ENCODE measurements at places on chromosomes 11 and 22.

DNA sequence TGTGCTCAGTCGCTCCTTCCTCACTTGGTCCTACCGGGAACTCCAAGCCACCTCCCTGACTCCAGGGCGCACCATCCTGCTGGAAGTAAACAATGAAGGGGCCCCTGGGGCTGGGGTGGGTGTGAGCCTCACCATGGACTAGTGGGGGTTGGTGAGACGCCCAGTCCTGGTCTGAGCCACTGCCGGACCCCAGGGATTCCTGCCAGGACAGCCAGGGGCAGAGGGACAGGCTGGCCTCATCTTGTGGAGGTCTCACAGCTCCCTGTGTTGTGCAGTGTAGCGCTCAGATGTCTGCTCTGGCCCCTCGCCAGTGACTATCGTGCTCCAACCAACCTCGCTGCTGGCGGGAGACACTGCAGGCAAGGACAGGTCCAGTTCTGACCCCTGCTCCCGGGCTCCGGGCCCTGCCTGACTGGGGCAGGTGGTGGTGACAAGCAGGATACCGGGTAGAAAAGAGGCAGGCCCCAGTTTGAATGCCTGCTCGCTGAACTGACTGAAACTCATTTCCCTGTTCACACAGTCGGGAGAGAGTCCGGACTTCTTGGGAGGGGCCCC is 1021.4 kb downstream of the BRD1 start:
- DNase-seq: no peak

- no peak for DNase-seq
Measured at GRCh38 chr11:108963118-108963517, 298.2 kb downstream of the DDX10 start.

DNA sequence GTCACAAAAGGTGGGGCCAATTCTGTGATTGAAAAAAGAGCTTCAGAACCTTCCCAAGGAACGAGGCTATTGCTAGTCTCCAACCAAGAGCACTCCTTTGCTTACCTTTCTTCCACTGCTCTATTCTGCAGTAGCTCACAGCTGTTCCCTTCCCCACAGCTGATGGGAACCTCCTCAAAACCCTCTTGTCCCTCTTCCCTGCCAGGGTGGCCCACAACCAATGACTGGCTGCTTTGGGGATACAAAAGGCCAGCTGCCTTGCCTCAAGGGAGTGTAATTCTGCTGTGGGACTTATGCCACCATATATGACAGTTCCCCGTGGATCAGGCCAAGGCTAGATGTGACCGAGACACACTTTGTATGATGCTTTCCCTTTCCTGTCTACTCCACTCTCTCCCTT is 15.0 kb downstream of the KCNE3 start:
- DNase-seq: no peak

DNA sequence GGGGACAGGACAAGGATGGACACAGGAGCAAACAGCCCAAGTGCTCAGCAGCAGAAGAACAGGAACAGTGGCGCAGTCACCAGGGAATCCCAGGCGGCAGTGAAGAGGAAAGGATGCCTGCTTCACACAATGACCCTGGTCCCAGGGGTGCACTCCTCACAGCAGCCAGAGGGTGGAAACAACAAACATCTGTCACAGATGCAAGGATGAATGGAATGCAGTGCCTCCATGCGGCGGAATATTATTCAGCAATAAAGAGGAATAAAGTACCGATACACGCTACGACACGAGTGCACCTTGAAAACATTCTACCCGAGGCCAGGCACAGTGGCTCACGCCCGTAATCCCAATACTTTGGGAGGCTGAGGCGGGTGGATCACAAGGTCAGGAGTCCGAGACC is 12.7 kb downstream of the CSNK1E start:
- no peak for DNase-seq

- peak; percentile 39 for DNase-seq
Measured at GRCh38 chr22:41596776-41597634, 7.4 kb upstream of the PMM1 start.

- DNase-seq: no peak
Measured at GRCh38 chr11:62567018-62567633, 6.6 kb downstream of the EEF1G start.

GRCh38 chr22:33851821-33852384 is 68.4 kb downstream of the LARGE1 start:
- no peak for DNase-seq

DNA sequence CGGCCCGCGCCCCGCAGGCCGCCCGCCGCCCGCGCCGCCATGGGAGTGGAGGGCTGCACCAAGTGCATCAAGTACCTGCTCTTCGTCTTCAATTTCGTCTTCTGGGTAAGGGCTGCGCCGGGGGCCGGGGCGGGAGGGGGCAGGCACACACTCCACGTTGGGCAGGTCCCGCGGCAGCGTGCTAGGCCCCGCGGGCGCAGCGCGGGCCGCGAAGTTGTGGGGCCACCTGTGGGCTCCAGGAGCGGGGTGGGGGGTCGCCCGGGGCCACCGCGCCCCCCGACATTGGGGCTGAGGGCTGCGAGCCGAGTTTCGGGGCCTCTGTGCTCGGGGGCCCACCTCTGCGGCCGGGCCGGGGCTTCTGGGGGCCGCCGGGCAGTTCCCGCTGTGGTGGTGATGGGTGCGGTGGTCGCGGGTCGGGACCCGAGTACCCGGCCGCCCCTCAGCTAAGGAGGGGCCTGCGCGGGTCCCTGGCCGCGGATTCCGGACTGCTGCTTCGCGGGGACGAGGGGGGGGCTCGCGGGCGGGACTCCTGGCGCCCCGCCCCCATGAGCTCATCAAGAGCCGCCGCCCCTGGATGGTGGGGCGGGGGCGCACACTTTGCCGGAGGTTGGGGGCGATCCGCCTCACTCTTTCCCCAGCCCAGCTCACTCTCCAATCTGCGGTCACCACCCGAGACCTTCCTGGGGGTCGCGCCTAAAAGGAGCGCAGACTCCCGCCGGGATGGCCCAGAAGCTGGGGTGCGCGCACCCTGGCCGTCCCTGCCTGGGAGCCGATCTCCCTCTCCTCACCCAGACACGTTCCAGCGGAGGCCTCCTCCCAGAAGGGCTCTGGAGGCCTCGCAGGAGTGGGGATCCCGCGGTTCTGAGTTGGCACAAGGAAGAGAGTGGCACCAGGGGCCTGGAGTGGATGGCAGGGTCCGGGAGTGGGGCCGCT is 667 bp downstream of the CD81 start:
- DNase-seq: no peak

DNA sequence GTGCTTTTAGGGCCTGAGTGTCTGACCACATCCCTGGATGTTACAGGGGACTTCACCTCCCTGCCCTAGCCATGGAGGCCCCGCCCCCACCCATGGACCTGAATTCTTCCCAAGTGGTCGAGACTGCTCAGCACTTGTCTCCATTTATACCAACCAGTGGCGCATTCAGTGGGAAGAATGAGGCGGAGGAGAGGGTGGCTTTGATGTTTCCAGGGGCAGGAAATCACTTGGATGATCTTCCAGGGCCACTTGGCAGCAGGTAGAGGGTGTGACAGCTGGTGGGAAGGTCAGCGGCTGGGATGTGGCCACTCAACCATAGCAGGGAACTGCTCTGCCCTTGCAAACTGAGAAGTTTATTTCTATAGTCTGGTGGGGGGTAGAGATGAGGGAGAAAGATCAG is 155.1 kb upstream of the BLID start:
- no peak for DNase-seq

DNA sequence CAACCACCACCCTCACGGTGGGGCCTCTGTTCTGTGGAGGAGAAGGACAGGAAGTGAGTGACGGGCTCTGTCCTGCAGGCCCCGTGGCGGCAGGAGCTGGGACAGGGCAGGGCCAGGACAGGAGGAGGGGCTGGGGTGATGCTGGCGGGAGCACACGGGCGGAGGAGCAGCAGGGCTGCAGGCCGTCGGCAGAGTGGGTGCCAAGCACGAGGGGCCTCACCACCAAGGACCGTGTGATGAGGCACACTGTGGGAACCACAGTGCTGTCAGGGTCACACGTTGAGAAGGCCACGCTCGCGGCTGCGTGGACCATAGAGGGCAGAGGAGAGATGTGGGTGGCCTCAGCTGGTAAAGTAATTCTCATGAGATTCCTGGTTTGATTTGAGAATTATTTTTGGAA is 8.5 kb downstream of the SCO2 start:
- DNase-seq: no peak

GRCh38 chr22:46737105-46737975 is 712 bp downstream of the CERK start:
- peak; percentile 69 for DNase-seq

- peak; percentile 72 for DNase-seq
Measured at GRCh38 chr11:102430158-102430836, 22.3 kb downstream of the TMEM123 start.

- no peak for DNase-seq
Measured at GRCh38 chr11:87198266-87198881, 160.6 kb downstream of the TMEM135 start.

DNA sequence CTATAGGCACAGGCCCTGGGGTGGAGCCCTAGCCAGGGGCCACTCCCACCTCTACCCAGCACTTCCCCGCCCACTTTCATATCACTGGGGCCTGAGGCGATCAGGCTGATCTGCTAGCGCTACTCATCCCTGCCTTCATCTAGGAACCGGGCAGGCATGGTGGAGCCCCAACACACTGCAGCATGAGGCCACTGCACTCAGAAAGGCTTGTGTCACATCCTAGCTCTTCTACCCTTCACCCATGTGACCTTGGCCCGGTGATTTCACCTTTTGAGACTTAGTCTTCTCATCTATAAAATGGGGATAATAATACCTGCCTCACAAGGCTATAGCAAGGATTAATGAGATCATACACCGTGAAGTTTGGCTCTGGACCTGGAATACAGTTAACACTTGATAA is 18.1 kb upstream of the GDPD5 start:
- DNase-seq: no peak

DNA sequence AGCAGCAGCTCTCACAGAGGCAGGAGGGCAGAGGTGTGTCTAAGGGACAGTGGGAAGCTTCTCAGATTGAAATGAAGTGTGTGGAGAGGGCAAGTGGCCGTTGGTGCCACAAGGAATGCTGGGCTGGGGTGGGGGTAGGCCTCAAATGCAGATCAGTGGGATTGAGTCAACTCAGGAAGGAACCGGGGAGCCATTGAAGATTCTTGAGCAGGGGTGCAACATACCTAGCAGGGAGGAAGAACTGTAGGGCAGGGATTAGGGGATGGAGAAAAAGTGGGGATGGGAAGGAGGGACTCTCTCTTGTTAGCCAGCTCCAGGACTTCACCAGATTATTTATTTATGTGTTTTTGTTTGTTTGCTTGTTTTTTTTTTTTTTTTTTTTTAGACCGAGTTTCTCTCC is 2.9 kb upstream of the SEC14L2 start:
- no peak for DNase-seq

All from GM06990 (cell line).